A549 treated with AZD2906 at 1 μM for 4 hours (cell line): ENCODE measurements at places on chromosomes 4 and X. TPM values are rescaled to one million over a fixed set of nuclear protein-coding genes. Genes with fewer than 3 reads are reported as not detected.

Gene HTN1
- total RNA-seq: not detected in 5 replicates

Gene CSAG3
- not detected in 5 replicates for total RNA-seq

Gene GAGE12C
- not detected in 5 replicates for total RNA-seq

Gene CPLX1
- 0.51 to 0.70 TPM (median 0.64 TPM) in 5 replicates for total RNA-seq

Gene NLRP2B
- total RNA-seq: not detected in 5 replicates

Gene EVC
- 8.0 to 10.5 TPM (median 9.3 TPM) in 5 replicates for total RNA-seq

Gene ADD1
- total RNA-seq: 80.2 to 96.9 TPM (median 89.6 TPM) in 5 replicates
